AML-193 (cell line): ENCODE measurements at places on chromosomes 6 and 20.

- DNase-seq = no peak
These were observed 16.2 kb upstream of the C6orf118 start for GRCh38 chr6:165325609-165326008.

DNA sequence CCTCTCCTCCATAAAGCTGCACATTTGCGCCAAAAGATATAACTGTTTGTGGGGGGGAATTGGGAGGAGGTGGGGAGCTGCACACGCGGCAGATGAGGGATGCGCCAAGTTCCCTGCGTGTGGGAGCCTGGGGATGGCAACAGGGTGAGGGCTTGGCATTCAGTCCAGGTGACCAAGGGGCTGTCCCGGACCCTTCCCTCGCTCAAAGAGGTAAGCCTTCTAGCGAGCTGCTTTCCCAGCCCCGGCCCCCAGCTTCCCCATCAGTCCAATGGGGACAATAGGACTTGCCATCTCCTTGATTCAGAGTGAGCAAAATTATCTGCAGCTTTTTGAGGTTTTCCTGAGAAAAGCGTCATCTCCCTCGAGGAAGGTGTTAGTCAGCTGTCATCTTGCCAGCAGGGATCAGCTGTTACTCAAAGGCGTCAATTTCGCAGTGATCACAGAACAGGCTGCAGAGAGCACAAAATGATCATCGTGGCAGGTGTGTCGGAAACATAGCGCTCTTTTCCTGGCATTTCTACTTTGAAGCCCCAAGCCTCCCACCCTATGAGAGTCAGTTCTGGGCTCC, 21.3 kb downstream of the ZNF831 start:
- DNase-seq = no peak

DNA sequence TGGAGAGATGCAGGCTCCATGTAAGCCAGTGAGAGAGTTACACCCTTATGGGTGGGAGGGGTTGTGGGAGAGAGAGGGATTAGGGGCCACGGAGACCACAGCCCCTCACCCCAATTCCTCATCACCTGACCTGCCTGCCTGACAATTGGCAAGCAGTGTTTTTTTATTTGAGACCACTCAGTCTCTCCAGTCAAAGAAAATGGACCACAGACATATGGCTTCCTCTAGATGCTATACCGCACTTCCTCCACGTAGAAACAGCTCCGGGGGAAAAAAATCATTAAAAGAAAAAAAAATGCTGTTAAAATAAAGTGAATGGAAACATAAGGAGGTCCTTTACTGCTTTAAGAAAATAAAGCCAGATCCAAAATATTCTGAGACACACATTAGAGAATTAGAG, 152.7 kb downstream of the MYLK4 start:
- DNase-seq = no peak

- peak; percentile 100 for DNase-seq
These were observed 24.8 kb upstream of the FOXQ1 start for GRCh38 chr6:1287103-1287591.
